ENCODE measurements at places on chromosomes 1 and 21.

GRCh38 chr1:240831922-240832321 lies 220.0 kb upstream of the GREM2 start:
- DNase-seq, result no peak

GRCh38 chr1:175599212-175599705 lies 144.1 kb downstream of the TNR start:
- DNase-seq, result no peak

DNA sequence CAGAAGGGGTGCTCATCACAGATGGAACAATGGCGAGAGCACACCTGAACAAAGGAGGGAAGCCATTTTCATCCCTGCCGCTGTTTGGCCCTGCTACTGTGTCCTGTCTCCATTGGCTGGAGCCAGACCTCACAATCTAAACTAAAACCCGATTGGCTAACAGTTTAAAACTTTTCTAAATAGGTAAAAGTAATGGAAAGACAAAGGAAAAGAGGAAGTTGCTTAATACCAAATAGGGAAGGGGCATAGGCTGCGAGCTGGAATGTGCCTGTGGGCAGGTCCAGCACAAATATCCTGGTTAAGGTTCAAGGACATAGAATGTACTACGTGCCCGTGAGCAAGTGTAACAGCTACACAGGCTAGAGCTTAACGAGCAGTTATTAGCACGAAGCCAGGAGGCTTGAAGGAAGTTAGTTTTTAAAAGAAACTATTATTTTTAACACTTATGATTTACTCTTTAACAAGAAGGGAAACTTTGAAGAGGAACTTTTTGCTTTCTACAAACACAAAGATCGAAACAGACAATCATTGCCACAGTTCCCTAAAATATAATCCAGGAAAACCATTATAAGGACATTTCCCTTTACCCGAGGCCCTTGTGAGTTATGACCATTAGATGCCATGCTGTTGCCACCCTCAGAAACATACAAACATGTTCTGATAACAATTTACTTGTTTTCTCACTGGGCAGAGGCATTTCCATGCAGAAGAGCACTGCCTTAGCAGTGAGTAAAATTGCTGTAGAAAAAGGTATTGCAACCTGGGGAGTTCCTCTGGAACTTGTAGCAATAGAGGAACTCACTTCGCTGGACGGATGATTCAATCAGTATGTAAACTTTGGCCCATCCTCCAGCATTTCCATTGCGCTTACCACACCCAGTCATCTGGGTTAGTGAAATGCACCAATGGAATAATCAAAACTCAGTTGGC lies 4.8 kb upstream of the PTTG1IP start:
- no peak for DNase-seq

DNA sequence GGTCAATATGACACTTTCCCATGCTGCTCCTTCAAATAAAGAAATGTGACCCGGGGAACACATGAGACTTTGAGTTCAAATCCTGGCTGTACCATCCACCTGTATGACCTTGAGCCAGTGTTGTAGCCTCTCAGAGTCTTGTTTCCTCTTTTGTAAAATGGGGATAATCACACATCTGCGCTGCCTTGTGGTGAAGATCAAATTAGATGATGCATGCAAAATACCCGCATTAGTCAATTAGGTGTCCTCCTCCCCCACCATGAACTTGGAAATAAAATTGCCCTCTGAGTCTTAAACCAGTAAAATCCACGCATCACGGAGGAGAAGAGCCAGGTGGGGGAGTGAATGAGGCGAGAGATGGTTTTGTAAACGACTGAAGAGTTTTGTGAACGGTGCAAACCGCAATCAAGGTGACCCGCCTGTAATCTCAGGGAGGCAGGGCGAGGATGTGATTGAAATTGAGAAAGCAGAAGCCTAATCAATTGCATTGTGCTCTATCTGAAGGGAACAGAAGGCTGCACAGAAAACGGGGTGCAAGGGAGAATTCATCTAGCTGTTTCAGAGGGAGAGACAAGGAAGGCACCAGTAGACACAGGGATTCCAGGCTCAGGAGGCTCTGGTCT lies 5.8 kb upstream of the AHDC1 start:
- no peak for DNase-seq

GRCh38 chr21:45860493-45861155 lies 120.9 kb upstream of the COL6A1 start:
- DNase-seq, result no peak

- DNase-seq, result no peak
These were observed 312.2 kb downstream of the MATN1 start for GRCh38 chr1:30411206-30411605.

DNA sequence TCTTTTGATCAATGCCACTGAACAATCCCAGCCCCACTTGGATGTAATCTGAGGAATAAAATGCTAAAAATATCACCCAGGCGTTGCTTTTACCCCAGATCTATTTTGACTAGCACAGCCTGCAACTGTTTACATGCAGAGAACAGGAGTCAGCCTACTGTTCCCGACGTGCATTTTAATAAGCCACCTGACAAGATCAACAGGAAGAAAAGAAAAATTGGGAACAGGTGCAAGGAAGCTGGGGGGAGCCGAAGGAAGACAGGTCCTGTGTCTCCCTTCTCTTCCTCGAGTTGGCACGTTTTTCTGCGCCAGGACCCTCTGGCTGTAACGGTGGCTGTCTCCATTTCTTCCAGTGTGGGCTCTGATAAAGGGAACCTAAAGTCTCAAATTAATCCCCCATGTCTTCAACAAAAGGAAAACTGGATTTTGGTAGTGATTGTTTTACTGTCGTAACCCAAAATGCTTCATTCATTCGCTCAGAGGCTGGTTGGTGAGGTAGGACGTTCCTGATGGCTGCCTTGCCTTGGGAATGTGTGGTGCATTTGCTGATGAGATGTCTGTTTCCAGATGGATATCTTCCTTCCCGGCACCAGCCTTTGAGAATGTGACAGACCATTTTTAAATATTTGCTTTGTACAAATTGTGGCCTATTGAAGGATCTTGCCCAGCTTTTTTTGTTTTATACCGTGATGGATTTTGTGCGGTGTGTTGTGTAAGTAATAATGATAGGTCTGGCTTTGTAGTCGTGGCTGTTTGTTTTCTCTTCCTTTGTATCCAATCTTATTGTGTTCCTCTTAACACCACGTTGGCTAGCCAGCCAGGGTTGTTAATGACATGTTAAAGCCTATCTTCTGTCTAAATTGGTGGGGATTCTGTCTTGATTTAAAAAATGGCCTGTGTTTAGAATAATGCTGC lies 117.5 kb downstream of the C1orf21 start:
- DNase-seq, result no peak

DNA sequence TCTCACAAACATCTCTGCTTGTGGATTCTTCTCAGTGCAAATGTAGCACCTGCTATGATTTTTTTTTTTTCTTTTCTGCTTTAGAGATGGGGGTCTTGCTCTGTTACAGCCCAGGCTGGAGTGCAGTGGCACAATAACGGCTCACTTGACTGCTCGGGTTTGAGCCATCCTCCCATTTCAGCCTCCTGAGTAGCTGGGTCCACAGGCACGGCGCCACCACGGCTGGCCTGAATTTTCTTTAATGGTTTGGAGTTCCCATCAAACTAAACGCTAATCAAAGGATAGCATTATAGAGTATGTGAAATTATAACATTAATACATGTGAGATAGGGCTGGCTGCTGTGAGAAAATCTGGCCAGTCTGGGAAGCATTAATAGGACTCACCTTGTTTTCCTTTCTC lies 7.2 kb upstream of the PTGER3 start:
- DNase-seq, result no peak

DNA sequence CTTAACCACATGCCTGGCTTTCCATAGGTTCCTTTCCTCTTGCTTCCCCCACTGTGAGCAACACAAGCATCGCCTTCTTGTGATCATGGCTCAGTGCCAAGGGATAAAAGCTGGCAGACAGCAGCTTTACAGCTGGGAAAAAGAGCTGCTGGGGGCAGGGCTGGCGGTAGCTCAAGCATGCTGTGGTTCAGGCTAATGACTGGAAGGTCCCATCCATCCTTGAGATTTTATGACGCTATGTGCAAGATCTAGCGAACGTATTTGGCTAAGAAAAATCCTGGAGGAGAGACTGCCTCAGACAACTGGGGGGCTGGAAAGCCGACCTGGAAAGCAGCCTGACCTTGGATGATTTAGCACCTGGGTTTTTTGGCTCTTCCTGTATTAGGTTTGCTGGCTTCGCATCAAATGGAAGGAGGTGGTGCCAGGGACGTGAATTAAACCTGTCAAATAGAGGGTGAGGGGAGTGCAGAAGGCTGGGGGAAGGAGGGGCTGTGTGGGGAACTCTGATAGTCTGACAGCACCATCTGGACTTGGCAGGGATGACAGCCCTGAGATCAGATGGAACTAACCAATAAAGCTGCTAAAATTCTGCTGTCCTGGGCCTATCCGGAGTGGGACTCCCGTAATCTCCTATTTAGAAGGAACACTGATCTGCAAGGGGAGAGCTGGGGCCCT lies 34.8 kb downstream of the ZMYND12 start:
- DNase-seq, result no peak

DNA sequence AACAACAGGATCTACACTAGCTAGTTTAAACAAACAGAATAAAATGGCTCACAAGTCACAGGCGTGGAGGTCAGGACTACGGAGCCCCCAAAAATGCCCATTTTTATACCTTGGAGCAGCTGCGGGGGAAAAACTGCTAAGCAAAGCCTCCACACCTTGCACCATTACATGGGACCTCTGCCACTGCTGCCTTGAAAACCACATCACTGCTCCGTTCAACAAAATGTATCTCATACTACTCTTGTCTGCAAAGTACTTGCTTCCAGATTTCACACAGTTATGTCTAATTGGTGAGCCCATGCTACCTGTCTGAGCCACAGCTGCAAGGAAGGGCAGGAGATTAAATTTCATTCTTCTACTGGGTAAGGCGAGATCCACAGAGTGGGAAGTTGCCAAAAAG lies 24.4 kb downstream of the MRPL39 start:
- DNase-seq, result no peak

GRCh38 chr21:26563856-26564503 lies 9.1 kb downstream of the CYYR1 start:
- DNase-seq, result no peak

GRCh38 chr1:52552236-52552504 lies 722 bp downstream of the TUT4 start:
- peak; percentile 45 for DNase-seq

- no peak for DNase-seq
These were observed 28.5 kb upstream of the ECE1 start for GRCh38 chr1:21318714-21319159.

GRCh38 chr1:205949753-205950152 lies 6.5 kb upstream of the SLC26A9 start:
- no peak for DNase-seq

DNA sequence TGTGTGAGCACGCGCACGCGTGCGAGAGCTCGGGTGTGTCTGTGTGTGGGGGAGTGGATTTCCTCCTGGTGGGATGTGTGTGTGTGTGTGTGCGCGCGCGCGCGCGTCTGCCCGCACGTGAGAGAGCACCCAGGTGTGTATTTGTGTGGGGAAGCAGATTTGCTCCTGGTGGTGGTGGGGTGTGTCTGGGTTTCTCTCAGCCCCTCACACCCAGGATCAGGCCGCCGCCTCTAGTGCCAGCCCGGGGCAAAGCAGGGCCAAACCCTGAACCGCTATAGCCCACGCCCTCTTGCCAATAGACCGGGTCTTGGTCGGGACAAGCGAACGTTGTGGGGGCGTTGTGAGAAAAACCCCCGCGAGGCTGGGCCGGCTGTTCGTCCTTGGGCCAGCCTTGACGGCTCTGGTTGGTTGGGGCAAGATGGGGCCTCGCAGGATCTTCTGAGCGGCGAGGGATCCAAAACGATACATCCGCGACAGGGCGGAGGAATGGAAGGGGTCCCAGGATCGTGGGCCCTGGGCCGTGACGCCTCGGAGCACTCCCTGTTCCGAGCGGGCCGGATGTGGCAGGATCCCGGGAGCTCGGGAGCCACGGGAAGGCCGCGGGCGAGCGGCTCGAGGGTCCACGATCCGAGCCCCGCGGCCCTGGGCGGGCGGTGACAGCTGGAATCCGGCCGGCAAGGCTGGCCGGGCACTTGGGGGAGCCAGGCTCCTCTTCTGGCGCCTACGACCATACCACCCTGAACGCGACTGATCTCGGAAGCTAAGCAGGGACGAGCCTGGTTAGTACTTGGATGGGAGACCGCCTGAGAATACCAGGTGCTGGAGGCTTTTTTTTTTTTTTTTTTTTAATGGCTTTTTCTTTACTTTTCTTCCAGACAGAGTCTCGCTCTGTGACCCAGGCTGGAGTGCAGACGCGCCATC lies 68.2 kb downstream of the RNF187 start:
- no peak for DNase-seq

GRCh38 chr1:208213786-208214185 lies 30.4 kb downstream of the PLXNA2 start:
- DNase-seq, result no peak

DNA sequence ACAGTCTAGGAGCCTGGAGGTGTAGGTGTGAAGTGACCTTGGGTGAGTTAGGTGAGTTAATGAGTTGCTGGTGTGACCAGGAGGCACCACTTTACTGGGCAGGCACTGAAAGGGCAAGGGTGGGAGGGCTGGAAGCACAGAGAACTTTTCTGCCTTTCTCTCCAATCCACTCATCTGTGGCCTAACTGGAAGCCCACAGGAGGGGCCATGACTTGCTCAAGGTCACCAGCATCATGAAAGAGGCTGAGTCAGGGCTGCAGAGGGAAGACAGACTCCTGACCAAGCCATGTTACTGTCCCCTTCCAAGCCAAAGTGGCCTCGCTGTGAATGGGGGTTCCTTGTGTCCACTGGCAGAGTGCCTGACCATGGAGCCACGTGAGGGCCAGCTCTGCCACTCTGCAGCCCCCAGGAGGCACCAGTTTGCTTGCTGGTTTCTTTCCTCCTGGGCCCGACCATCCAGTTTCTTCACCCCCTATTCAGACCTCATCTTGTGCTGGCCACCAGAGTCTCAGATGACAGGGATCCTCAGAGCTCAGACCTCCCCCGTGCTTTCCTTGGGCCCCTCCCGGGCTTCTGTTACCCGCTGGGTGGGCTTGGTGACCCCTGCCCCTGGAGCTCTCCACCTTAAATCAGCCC lies 4.3 kb upstream of the BSND start:
- no peak for DNase-seq

DNA sequence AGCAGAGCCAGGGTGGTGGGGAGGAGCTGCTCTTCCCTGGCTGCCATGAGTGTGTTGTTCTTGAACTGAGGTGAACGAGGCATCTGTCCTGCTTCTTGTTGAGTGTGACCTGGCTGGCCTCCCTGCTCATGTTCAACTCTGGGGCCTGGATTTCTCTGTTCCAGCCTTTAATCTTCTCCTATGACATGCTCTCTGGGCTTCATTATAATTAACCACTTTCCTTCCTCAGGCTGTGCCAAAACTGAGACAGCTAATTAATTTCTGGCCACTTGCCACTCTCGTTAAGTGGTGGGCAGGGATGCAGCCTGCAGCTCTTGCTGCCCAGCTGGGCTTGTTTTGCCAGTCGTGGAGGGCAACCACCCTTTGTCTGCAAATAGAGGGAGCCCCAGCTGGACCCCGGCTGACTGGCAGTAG lies 23.3 kb downstream of the OPRD1 start:
- DNase-seq, result no peak

GRCh38 chr1:183454377-183454776 lies 17.9 kb upstream of the SMG7 start:
- DNase-seq, result no peak

DNA sequence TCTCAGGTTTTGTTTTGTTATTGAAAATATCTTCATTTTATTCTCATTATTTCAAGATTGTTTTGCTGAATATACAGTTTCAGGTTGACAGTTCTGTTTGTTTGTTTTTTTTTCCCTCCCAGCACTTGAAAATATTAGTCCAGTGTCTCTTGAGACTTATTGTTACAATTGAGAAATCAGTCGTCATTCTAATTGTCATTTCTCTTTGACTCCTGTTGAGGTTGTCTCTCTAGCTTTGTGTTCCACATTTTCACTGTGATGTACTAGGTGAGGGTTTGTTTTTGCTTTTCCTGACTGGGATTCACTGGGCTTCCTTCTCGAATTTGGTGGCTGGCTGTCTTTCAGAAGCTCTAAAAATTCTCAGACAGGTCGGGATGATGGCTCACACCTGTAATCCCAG lies 443.2 kb upstream of the VAMP3 start:
- no peak for DNase-seq
